ENCODE measurements at places on chromosomes 16 and 17.

GRCh38 chr17:31388770-31389656 is 2.5 kb upstream of the RAB11FIP4 start:
- DNase-seq = peak; percentile 33

GRCh38 chr17:36643086-36643685 is 41.8 kb downstream of the MRM1 start:
- no peak for DNase-seq

DNA sequence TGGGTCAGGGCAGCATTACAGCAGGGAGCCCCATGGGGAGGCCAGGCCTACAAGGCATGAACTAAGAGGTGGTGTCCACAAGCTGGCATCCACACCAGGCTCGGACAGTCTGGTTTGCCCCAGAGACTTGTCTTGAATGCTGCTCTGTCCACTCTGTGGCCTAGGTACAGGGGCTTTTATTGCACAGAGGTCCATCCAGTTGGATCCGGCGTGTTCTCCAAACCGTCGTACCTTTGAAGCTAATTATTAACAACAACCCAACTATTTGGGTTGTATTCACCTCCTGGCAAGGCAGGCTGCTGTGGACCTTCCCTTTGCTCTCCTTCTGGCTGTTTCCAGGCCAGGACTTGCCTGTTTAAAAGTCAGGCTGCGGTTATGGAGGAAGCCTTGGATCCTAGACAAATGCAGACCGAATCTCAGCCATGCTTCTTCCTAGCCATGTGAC is 123.4 kb downstream of the CLEC16A start:
- no peak for DNase-seq

DNA sequence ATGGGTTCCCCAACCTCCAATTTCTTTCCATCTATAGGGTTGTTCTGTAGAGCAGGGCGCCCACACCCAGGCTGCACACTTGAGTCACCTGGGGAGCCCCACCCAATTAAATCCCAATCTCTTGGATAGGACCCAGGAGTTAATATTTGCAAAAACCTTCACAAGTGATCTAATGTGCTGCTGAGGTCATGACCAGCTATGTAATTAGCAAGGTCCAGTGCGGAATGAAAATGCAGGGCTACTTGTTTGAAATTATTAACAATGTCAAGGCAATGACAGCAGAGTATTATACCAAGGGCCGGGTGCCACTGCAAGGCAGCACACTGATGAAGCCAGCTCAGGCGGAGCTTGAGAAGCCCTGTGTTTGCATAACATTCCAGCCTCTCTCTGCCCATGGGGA is 302.7 kb downstream of the MAF start:
- no peak for DNase-seq

GRCh38 chr17:60330731-60331130 is 61.2 kb downstream of the USP32 start:
- DNase-seq = peak; percentile 66

DNA sequence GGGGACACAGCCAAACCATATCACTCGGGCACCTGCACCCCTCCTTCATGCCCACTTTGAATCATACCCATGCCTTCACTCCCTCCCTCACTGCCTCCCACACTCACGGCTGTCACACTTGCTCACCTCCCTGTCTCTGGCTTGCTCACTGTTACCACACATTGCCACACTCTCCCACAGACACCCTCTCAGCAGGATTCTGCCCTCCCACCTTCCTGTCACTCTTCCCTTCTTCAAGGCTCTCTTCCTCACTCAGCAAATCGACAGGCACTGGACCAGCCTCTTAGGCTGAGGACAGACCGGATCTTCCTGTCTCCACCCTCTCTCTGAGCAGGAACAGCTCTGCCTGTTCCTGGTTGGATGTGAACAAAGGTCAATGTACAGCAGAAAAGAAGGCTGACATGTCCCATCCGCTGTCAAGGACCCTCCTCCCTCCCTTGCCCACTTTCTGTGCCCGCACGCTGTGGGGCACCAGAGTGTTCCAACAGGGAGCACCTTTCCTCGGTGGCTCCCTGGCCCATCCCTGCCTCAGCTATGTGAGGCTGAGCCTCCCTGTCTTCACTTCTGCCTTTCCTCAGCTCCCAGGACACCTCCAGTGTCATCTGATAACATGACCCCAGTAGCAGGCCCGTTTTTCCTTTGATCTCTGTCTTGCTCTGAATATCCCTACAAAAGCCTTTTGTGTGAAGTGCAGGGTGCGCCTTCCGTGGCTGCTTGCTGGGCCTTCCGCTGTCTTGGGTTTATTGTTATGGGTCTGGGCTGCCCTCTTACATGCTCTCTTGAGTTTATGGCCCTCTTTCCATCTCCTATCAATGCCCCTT is 47.0 kb downstream of the CCDC182 start:
- DNase-seq = peak; percentile 19

- DNase-seq = no peak
These were observed 22.8 kb upstream of the ACSM2B start for GRCh38 chr16:20598832-20599469.

GRCh38 chr17:67440277-67441051 is 63.4 kb downstream of the PITPNC1 start:
- DNase-seq = peak; percentile 17

GRCh38 chr16:12245921-12246720 is 269.6 kb downstream of the SNX29 start:
- no peak for DNase-seq

GRCh38 chr17:21171309-21171922 is 42.5 kb downstream of the TMEM11 start:
- no peak for DNase-seq

GRCh38 chr17:68260051-68260762 is 12.4 kb downstream of the AMZ2 start:
- no peak for DNase-seq

- no peak for DNase-seq
These were observed 7.0 kb downstream of the CDR2L start for GRCh38 chr17:74994440-74994839.

GRCh38 chr16:89013111-89013510 is 36.1 kb upstream of the CBFA2T3 start:
- no peak for DNase-seq

DNA sequence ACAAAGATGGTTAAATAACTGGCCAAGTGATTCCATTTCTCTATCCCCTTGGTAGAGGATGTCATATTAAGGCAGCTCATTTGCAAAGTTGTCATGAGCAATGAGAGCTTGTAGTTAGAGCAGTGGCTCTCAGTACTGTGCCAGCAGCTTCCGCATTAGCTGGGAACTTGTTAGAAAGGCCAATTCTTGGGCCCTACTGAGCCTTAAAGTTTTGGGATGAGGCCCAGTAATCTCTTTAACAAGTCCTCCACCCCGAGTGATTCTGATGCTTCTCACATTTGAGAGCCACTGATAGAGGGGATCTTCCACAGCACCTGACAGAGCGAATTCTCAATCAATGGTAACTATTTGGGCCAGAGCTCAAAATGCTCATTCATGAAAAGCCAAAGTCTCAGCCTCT is 20.2 kb upstream of the CCL1 start:
- no peak for DNase-seq

DNA sequence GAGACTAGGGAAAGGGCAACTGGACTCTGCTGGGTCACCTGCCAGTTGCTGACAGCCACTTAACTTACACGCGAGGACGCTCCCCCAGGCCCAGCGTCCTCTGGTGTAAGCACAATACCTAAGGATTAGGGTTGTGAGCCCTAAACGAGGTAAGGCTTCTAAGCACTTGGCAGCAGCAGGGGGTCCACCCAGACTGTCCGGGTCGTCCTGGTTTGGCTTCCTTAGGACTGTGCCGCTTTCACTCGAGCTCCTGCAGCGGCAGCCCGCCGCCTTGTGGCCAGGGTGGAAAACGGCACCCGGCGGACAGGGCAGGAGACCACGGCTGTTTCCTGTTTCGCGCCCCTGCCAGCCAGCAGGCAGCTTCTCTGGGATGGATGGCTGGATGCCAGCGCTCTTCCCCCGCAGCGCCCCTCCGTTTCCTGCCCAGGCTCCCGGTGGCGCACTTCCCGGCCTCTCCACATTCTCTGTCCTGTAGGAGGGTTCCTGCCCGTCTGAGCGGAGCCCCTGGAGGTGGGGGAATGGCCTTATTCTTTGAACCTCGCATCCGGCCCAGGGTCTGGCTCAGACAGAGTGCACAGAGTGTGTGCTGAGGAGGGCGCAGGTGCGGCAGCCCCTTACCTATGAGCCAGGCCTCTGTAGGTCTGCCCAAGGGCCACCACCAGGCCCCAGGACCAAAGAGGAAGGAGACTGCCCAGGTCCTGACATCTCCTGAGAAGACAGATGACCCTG is 47.0 kb upstream of the AMZ2 start:
- DNase-seq = peak; percentile 83

DNA sequence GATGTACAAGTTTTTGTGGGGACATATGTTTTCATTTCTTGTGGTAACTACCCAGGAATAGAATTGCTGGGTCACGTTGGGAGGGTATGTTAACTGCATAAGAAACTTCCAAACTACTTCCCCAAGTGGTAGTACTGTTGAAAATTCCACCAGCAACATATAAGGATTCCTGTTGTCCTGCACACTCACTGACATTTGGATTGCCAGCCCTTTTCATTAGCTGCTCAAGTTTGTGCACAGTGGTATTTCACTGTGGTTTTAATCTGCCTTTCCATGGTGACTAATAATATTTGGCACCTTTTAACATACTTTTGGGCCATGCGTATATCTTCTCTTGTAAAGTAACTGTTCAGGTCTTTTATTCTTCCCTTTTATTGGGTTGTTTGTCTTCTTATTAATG is 103.3 kb downstream of the GNAO1 start:
- peak; percentile 80 for DNase-seq

GRCh38 chr16:81600275-81600674 is 155.7 kb downstream of the CMIP start:
- DNase-seq = peak; percentile 71

DNA sequence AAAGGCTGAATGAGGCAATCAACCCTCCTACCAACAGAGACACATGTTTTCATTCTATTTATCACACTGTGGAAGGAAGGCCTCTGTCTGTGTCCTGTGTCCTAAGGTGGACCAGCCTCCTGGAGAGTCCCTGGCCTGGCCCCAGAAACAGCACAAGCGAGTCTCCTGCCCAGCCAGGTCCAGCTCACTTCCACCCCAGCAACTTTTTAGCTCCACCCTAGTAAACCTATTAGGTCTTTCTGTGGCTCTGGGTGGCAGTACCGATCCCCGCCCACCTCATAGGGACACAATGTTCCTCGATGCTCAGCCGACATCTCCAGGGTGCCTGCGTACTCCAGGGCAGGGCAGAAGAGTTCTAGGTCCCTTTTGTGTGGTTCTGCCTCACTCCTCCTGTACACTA is 10.7 kb downstream of the DRC3 start:
- DNase-seq = no peak

DNA sequence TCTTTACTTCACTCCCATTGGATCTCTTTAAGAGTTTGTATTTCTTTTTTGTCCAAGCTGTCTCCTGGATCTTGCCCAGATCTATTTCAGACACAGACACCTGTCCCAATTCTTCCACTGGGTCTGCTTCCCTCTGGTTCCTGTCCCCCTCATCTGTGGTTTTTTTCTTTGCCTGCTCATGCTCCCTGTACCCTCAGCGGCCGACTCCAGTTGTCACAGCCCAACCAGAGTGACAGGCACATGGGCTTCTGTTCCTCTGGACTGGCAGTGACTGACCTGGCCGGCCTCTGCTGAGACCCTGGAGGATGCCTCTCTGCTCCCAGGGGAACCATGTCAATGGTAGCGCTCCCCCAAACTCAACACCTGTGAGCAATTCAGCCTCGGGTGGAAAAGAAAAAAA is 142.6 kb downstream of the WSCD1 start:
- no peak for DNase-seq

- peak; percentile 94 for DNase-seq
These were observed at the start of the genes ACADVL and DLG4 for GRCh38 chr17:7219812-7220592. TSS of gene ACADVL (plus strand) at chr17:7219938. CDS start at chr17:7219985, 47 bp downstream. TSS of gene DLG4 (minus strand) at chr17:7219836.

DNA sequence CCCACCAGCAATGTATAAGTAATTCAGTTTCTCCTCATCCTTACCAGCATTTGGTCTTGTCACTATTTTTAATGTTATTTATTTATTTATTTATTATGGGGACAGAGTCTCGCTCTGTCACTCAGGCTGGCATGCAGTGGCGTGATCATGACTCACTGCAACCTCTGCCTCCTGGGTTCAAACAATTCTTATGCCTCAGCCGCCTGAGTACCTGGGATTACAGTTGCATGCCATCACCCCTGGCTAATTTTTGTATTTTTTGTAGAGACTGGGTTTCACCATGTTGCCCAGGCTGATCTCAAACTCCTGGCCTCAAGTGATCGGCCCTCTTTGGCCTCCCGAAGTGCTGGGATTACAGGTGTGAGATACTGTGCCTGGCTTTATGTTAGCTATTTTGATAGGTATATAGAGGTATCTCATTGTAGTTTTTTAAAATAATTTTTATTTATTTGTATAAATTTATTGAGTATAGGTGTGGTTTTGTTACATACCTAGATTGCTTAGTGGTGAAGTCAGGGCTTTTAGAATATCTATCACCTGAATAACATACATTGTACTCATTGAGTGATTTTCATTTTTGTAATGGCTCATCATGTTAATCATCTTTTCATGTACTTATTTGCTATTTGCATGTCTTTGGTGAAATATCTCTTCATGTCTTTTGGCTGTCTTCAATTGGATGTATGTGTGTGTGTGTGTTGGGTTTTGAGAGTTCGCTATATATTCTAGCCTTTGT is 53.3 kb downstream of the TANC2 start:
- no peak for DNase-seq

- no peak for DNase-seq
These were observed 14.0 kb downstream of the METTL9 start for GRCh38 chr16:21613361-21613760.

- DNase-seq = no peak
These were observed 11.4 kb downstream of the TAX1BP3 start for GRCh38 chr17:3656755-3657587.

GRCh38 chr16:5326395-5326794 is 228.8 kb upstream of the EEF2KMT start:
- DNase-seq = no peak

- DNase-seq = no peak
These were observed 44.7 kb upstream of the SOX9 start for GRCh38 chr17:72075995-72076677.

- peak; percentile 62 for DNase-seq
These were observed 151.0 kb upstream of the RBL2 start for GRCh38 chr16:53282975-53283946.

- DNase-seq = no peak
These were observed 46.1 kb downstream of the WSB1 start for GRCh38 chr17:27339836-27340550.

GRCh38 chr17:82339634-82340580 is 6.3 kb upstream of the SECTM1 start:
- no peak for DNase-seq

DNA sequence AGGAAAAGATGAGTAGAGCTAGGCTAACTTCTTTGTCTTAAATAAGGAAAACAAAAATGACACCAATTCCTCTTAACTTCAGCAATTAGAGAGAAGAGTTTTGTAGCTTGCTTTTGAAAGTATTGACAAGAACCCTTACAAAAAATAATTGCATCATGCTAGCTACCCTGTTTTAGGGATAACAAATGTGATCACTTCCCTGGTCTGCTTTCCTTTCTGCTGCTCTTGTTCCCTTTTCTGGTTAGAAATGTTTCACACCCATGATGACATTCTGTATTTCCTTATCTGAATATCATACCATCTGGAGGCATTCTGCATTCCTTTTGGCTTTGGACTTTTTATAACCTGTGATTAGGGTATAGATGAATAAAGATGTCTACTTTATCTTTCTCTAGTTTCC is 9.9 kb upstream of the SMIM36 start:
- no peak for DNase-seq

All from cardiac muscle cell (in vitro differentiated cells and primary cell).